NCI-H446 (cell line): ENCODE measurements at places on chromosomes 5 and 9.

GRCh38 chr9:91428436-91428835, 4.8 kb upstream of the NFIL3 start:
- no peak for DNase-seq

GRCh38 chr5:148902478-148902877, 76.1 kb downstream of the ADRB2 start:
- no peak for DNase-seq

DNA sequence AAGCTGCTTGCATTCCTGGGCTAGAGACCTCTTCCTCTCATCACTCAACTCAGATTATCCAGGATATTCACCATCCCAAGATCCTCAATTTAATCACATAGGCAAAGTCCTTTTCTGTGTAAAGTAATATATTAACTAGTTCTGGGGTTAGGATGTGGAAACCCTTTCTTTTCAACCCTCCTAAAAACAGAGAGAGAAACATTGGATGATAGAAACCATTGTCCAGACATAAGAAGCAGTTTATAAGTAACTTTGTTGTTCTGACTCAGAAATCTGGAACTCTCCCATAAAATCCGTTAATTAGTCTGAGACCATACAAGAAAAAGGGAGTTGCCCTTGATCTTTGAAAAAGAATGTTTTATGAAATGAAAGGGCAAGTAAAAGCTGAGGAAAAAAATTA, 817.1 kb upstream of the CDH9 start:
- DNase-seq, result no peak

- no peak for DNase-seq
These were observed 72.6 kb upstream of the CPEB4 start for GRCh38 chr5:173815571-173815970.

- no peak for DNase-seq
These were observed 96.1 kb upstream of the CDKN2B start for GRCh38 chr9:22105005-22105722.

DNA sequence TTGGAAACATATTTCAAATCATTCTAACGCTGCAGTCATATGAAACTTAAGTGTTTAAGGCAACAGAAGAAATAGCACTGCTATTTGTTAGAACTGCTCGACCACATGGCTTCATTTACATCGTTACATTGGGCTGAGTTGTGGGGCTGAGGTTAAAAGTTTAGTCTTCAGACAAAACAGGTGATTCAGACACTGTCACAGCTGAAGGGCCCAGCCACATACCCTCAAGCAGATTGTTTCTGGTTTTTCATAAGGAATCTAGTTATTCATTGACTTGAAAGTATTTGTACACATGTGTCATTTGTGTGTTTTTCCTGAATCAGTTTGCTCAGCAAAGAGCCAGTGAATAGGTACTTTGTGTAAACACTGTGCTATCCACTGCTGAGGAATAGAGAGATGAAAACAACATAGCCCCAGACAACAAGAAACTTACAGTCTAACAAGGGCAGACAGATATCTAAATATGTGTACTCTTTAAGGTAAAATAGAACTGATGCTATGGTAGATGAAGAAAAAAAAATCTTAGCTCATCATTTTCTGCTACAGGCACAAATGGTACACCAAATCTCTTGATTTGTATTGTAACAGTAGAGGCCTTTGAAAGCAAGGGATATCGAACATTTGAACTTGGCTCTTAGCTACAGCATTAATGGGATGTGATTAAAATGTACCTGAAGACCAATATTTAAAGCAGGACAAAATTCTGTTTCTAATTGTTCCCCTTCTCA, 357.6 kb upstream of the RPS23 start:
- no peak for DNase-seq

DNA sequence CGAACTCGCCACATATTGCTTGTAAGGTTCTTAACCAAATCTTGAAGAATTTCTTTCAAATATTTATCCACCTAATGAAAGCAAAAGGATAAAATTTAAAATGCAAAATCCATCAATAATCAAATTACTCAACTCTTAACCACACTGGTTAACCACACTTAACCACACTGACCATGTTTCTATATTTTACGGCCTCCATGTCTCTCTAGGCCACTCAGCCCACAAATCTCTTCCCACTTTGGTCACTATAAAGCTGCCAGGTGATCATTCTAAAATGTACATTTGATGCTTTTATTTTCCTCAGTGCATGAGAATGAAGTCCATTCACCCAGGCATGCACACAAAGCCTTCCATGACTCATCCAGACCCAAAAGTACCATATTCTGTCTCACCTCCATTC, 56.4 kb upstream of the OR2K2 start:
- no peak for DNase-seq

GRCh38 chr5:22391956-22392355, 461.2 kb downstream of the CDH12 start:
- DNase-seq, result no peak

DNA sequence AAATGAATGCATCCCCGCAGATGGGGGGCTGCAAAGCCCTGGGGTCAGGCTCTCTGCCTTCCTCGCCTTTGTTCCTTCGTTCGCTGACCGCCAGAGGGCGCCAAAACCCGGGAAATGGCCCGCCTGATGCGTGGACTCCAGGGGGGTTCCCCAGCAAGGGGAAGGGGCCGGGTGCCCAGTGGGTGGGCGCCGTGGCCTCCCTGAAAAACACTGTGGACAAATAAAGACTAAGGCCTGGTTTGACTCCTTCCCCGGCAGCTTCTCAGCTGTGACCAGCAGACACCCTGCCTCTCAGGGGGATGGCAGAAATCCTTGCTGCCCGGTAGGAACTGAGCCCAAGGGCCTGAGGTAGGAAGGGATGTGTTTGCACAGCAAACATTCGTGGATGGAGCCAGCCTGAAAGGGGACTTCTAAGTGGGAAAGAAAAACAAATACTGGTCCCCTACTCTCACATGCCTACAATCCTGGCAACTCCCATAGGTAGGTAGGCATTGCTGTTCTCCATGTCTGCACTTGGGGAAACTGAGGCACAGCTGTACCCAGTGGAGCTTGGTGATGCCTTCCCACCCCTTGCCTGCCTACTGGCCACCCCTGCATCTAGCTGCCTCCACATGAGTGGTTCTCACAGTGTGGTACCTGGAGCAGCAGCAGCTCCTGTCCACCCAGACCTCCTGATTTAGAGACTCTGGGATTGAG, 57.7 kb downstream of the DUSP1 start:
- DNase-seq, result no peak

- DNase-seq, result no peak
These were observed 13.1 kb downstream of the RETREG1 start for GRCh38 chr5:16603701-16604100.

DNA sequence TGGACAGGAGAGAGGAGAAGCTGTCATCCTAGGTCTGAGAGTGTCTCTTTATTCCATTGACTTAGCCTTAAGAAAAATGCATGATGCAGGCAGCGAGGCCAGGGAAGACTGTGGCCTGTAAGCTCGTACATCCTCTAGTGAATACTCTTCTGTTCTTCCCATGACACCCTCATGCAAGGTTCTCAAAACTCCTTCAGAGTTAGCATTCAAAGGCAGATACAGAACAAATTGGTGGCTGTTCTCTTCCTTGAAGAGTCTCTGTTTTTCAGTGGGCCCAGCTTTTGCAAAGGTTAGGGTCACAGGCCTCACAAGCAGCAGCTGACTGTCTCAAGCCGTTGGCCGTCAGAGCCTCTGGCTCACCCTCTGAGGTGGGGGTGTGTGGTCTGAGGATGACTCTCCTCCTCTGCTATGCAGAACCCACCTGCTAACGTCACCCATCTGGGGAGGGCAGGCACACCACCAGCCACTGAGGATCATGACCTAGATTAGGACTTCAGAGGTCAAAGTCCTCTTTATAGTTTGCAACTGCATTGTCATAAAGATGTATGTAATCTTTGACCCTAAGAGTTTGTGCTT, 15.1 kb downstream of the ADCY2 start:
- no peak for DNase-seq

DNA sequence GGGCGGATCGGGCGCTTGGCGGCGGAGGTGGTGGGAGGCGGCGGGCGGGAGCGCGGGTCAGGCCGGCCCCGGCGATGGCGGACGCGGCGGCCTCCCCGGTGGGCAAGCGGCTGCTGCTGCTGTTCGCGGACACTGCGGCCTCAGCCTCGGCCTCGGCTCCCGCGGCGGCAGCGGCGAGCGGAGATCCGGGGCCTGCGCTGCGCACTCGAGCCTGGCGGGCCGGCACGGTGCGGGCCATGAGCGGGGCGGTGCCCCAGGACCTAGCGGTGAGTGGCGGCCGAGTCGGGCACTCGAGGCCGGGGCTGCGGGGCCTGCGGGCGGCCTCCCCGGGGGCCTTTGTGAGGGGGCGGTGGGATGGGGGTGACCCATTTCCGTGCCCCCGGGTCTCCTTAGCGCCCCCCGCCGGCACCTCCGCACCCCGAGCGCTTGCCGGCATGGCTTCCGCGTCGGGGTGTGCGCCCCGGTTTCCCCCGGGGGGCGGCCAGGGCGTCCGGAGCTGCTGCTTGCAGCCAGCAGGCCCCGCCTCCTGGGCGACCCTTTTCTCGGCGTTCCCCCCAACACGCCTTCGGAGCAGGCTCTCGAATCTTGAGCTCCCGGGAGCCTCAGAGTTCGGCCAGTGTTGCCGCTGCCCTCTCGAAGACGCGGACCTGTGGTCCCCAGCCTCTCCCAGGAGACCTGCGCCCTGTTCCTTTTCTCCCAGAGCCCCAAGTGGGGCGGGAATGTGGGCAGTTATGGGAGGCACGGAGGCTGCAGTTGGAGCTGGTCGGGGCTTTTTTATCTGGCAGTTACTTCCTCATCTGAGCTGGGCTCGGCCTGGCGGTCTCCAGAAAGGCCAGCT, 456 bp downstream of the KDM3B start:
- peak; percentile 55 for DNase-seq

- DNase-seq, result no peak
These were observed 414.1 kb downstream of the ACTL7B start for GRCh38 chr9:108441726-108442125.

- no peak for DNase-seq
These were observed 66.8 kb downstream of the MED27 start for GRCh38 chr9:132012704-132013357.

GRCh38 chr5:176724472-176724871, 77.2 kb downstream of the TSPAN17 start:
- DNase-seq, result no peak

- DNase-seq, result no peak
These were observed 16.9 kb downstream of the TLE4 start for GRCh38 chr9:79588488-79589223.

DNA sequence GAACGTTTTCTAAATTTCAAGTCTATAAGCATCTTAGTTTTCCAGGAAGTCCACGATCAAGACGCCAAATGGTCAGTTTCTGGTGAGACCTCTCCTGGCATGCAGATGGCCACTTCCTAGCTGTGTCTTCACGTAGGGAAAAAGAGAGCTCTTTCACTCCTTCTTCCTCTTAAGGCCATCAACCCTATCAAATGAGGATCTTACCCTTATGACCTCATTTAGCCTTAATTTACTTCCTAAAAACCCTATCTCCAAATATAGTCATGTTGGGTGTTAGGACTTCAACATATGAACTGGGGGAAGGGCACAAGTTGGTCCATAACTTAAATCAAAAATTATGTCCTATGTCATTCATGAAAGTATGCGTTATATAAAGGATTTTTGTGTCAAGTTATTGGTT, 229.5 kb downstream of the ARL15 start:
- no peak for DNase-seq

- DNase-seq, result no peak
These were observed 481.9 kb downstream of the ZNF608 start for GRCh38 chr5:124264499-124264898.

DNA sequence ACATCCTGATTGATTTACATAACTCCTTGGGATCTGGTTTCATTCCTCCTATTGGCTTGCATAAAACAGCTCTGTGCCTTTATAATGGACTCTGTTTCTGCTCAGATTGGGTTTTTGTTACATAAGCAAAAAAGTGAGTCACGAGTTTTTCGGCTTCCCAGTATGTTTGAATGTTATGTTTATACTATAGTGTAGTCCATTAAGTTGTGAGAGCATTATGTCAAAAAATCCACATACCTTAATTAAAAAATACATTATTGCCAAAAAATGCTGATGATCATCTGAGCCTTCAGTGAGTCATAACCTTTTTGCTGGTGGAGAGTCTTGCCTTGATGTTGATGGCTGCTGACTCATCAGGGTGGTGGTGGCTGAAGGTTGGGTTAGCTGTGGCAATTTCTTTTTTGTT, 144.6 kb downstream of the CCDC171 start:
- DNase-seq, result no peak

- DNase-seq, result no peak
These were observed 123.9 kb downstream of the TLE4 start for GRCh38 chr9:79695531-79696175.

- no peak for DNase-seq
These were observed 76.3 kb upstream of the TNFSF8 start for GRCh38 chr9:115006660-115007059.

- DNase-seq, result no peak
These were observed 23.9 kb downstream of the AMBP start for GRCh38 chr9:114054191-114054690.

DNA sequence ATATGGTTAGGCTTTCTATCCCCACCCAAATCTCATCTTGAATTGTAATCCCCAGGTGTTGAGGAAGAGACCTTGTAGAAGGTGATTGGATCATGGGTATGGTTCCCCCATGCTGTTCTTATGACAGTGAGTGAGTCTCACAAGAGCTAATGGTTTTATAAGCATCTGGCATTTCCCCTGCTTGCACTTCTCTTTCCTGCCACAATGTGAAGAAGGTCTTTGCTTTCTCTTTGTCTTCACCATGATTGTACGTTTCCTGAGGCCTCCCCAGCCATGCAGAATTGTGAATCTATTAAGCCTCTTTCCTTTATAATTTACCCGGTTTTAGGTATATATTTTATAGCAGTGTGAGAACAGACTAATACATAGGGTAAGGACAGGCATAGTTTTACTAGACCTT, 334.5 kb downstream of the TLR4 start:
- no peak for DNase-seq

GRCh38 chr5:33430983-33431382, 9.8 kb upstream of the TARS1 start:
- no peak for DNase-seq

DNA sequence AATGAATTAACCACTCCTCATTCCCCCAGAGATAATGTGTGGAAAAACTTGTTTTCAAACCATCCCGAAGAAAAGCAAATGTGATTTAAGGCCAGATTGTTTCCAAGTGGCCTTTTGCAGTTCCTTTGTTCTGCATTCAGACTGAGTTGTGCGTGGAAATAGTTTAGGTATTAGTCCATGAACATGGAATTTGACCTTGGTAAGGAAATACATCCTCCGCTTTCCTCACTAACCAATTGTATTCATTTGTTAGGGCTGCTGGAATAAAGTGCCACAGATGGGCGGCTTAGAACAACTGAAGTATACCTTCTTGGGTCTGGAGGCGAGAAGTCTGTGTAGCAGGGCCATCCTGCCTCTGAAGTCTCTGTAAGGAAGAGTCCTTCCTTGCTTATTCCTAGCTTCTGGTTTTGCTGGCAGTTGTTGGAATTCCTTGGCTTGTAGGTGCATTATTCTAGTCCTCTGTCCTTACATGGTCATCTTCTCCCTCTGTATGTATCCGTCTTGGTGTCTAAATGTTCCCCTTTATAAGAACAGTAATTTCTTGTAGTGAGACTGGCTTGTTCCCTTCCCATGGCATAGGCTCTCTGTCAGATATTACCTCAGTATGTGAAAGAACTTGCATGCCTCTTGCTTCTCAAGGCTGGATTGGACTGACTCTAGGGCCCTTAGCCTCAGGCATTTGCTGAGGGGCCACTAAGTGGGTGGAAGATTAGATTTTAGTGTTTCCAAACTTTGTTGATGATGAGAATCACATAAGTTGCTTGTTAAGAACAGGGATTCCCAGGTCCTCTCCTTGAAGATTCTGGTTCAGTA, 53.9 kb downstream of the RAI14 start:
- no peak for DNase-seq

GRCh38 chr5:116746668-116747067, 172.0 kb upstream of the SEMA6A start:
- DNase-seq, result no peak

GRCh38 chr5:51582871-51583394, 199.7 kb downstream of the ISL1 start:
- DNase-seq, result no peak
